Right cardiac atrium (tissue), 5 donors: ENCODE measurements at places on chromosomes 13 and 19.

GRCh38 chr19:6686628-6686975, 16.6 kb upstream of the TNFSF14 start:
- DNase-seq, result no peak

GRCh38 chr13:100941377-100942368, 267.1 kb upstream of the TMTC4 start:
- no peak for DNase-seq

GRCh38 chr13:48231080-48231479, 1.9 kb upstream of the ITM2B start:
- DNase-seq, result no peak

GRCh38 chr19:4660993-4661392, 9.1 kb downstream of the MYDGF start:
- DNase-seq, result no peak

- no peak for DNase-seq
Observed at GRCh38 chr13:112918746-112919145, 50.3 kb upstream of the MCF2L start.

DNA sequence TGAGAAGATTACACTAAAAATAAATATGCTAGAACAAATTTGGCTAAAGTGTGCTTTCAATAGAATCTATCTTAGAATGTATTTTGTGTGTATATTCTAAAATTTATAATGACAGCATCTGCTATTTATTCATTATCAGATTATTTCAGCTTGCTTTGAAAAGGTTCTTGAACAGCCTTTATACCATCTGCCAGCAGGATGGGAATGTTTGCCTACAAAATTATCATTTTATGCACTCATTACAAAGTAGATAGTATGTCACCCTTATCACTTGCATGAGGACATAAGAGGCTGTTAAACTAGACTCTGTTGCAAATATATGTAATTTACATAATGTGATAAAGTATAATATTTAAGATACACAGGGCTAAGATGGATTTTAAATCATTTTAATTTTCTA, 1286.9 kb upstream of the PCDH20 start:
- DNase-seq, result no peak

GRCh38 chr13:24053519-24054251, 106.8 kb upstream of the SPATA13 start:
- peak; percentile 41 for DNase-seq

- DNase-seq, result peak; percentile 86
Observed at GRCh38 chr19:50325310-50326100, 3.7 kb downstream of the KCNC3 start.

- no peak for DNase-seq
Observed at GRCh38 chr13:20198781-20199180, 6.0 kb upstream of the GJB2 start.

DNA sequence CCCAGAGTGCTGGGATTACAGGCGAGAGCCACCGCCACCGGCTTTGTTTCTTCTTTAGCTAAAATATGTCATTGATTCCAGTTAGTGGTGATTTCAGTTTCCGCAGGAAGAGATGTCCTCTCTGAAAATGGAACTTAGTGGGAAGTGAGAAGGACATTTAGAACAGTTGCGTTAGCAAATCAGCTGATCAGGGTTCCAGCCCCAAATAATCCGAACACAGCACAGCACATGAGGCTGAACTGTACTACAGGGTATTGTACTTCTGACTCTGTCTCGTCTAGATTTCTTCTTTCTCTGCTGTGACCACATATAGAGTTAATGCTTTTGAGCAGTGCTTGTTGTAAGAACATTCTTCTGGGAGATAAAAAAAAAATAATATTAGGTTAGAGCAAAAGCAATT, 314.4 kb downstream of the MYO16 start:
- no peak for DNase-seq

GRCh38 chr13:49893591-49893990, 42.5 kb downstream of the SPRYD7 start:
- no peak for DNase-seq

- peak; percentile 83 for DNase-seq
Observed at GRCh38 chr19:55563261-55563690, 17.4 kb downstream of the ZNF579 start.

DNA sequence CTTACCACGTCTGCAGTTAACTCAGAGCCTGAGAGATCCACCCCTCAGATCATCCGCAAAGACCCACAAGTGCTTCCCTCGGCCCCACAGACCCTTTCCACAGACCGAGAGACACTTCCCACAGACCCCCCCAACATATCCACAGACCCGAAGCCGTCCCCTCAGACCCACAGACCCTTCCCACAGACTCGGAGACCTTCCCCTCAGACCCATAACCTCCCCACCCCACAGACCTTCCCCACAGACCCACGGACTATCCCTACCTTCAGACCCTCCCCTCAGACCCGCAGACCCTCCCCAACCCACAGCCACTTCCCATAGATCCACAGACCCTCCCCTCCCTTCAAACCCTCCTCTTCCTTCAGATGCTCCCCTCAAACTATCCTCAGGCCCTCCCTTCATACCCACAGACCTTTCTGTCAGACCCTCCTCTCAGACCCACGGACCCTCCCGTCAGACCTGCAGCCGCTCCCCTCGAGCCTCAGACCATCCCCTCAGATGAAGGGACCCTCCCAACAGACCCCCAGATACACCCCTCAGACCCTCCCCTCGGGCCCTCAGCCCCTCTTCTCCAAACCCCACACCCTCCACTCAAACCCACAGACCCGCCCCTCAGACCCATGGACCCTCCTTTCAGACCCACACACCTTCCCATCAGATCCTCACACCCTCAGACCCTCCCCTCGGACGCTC, 20.1 kb upstream of the TFDP1 start:
- no peak for DNase-seq

DNA sequence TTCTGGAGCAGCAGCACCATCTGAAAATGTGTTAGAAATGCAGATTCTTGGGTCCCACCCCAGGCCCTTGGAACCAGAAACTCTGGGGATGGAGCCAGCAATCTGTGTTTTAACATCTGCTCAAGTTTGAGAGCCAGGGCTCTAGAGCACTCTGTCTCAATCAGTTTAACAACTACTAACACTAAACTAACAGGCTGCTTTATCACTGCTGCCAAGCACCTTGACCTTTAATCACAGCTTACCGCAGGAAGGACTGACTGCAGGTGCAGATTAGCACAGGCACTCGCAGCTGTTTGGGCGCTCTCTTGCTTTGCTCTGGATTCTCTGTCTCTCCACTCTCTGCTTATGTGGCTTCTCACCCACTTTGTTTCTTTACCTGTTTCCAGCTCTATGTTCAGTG, 163.5 kb downstream of the MTUS2 start:
- DNase-seq, result no peak

DNA sequence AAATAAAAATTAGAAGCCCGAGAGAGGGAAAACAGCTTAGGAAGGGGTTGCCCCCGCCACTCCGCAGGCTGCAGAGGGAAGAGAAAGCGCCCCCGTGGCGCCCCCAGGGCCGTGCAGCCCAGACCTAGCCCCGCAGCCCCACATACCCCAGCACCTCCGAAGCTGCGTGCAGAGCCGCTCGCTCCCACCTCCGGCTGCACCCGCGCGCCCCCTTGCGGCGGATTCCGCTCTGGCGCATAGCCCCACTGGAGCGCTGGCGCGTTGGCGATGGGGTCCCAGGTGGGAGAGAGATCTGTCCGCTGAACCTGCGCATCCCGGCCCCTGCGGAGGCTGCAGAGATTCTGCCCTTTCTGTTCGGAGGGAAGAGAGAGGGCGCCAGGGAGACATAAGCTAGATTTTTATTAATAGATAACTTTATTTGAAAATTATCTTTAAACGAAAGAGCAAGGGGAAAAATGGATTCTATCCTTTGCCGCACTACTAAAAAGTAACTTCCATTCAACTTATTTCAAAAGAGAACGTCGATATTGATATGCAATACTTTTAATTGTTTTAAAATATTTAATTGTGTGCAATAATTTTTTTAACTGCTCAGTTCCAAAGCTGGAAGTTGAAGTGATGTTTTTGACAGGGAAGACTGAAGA, 11.7 kb upstream of the CLN5 start:
- DNase-seq, result peak; percentile 93

DNA sequence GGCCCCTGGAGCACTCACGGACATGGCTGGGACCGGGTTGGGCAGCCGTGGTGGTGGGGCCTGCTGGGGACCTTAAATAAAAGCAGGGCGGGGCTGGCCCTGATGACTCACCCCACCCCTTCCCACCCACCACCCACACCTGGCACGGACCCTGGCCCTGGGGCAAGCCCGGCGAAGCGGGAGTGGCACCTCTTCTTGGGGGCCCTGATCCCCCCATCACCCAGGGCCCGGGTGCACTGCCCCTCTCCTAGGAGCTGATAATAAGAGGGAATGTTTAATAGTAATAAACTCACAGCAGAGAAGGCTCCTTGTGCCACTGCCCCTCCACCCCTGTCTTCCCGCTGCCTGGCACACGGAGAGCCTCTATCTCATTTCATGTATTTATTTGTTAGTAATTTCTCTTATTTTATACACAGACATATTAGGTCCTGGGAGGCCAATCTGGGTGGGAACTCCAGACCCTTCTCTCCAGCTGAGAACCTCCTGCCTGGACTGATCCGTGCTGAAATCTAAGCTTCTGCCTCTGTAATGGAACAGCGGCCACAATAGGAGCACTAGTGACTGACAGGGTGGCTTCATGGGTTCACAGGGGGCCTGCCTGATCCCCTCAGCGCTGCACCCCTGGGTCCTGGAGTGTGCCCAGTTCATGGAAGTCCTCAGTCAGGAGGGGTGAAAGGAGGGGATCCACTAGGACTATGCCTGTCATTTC, at the start of gene LGALS7:
Gene LGALS7, minus strand, starts transcription at position 49 of the 709 bp plus-strand sequence. Its CDS starts 25 bp downstream, at position 24.
- no peak for DNase-seq

GRCh38 chr13:20702915-20703779, at the start of gene IL17D:
IL17D (plus strand) TSS chr13:20703699; CDS start chr13:20704002, 303 bp downstream.
- no peak for DNase-seq

DNA sequence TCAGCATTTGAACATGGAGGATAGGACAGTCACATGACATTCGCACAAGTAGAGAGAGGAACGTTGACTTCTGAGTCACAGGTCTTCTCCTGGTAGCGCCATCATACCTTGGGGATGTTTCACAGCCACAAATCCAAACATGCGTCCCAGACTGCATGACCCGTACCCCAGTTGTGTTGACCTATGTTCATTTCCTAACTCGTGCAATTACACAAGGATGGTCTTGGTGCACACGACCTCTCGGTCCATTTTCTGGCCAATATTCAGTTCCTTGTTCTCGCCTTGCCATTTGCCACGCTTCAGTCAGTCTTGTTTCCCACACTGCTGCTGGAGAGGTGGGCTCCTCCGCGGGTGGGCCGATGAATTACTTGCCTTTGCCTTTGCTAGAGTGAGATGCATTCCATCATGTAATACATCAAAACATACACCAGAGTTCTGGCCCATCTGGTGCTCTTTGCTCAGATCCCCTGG, 87.3 kb downstream of the COL4A2 start:
- no peak for DNase-seq
